Activated CD4-positive, alpha-beta memory T cell treated with anti-CD3 and anti-CD28 coated beads, Interleukin-2, amount 10 ng/mL, durations not matched to agents 7 days and 5 days (primary cell): ENCODE measurements at places on chromosomes 2 and 18. TPM values are rescaled to one million over a fixed set of nuclear protein-coding genes. Genes with fewer than 3 reads are reported as not detected.

The ALS2 gene
- 13.5 TPM for total RNA-seq

The PID1 gene
- not detected for total RNA-seq

The SLC23A3 gene
- total RNA-seq = 2.3 TPM

The NGEF gene
- total RNA-seq = 0.58 TPM

The TMEM37 gene
- not detected for total RNA-seq

The TANC1 gene
- total RNA-seq = 0.55 TPM

The RSAD2 gene
- 119 TPM for total RNA-seq

The SCYGR4 gene
- not detected for total RNA-seq

The GKN1 gene
- total RNA-seq = not detected

The SCG2 gene
- not detected for total RNA-seq

The GALNT3 gene
- 27.7 TPM for total RNA-seq

The EFEMP1 gene
- total RNA-seq = not detected

The CFAP221 gene
- total RNA-seq = not detected

The AQP12A gene
- not detected for total RNA-seq

The E2F6 gene
- 6.6 TPM for total RNA-seq

The ARHGAP25 gene
- 128 TPM for total RNA-seq

The CD8B2 gene
- total RNA-seq = not detected

The TMEFF2 gene
- not detected for total RNA-seq

The CYB5A gene
- total RNA-seq = 20.4 TPM

The SERPINB11 gene
- not detected for total RNA-seq

The COL3A1 gene
- total RNA-seq = not detected

The HOXD8 gene
- total RNA-seq = not detected

The MAL gene
- total RNA-seq = 210 TPM

The PLGLB2 gene
- total RNA-seq = 1.8 TPM

The NAT8 gene
- total RNA-seq = not detected

The ADAM23 gene
- 0.98 TPM for total RNA-seq

The ACOXL gene
- total RNA-seq = 0.30 TPM

The SLC4A3 gene
- not detected for total RNA-seq

The SMAD7 gene
- total RNA-seq = 31.0 TPM

The MBD2 gene
- 133 TPM for total RNA-seq

The NCKAP5 gene
- not detected for total RNA-seq

The HIBCH gene
- 17.3 TPM for total RNA-seq

The CD207 gene
- not detected for total RNA-seq

The GRB14 gene
- not detected for total RNA-seq

The FKBP1B gene
- total RNA-seq = 4.8 TPM

The RNF152 gene
- not detected for total RNA-seq

The CD302 gene
- 0.40 TPM for total RNA-seq
